ENCODE measurements at places on chromosomes 7 and 10.

DNA sequence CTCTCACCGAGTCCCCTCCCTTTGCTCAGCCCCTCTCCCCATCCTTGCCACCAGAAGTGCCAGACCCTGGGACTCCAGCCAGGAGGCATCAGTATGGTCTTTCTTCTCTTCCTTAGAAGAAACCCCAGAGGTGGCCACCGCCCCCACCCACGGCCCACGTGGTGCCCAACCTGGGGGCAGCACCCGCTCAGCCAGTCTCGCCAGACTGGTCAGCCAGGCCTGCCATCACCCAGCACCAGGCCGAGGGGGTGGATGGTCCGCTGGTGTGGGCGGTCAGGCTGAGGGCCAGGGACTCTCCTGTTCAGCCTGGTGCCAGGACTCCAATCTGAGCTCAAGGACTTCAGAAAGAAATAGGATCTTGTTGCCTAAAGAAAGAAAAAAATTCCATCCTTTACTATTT is 5.8 kb upstream of the CLDN4 start:
- no peak for DNase-seq

DNA sequence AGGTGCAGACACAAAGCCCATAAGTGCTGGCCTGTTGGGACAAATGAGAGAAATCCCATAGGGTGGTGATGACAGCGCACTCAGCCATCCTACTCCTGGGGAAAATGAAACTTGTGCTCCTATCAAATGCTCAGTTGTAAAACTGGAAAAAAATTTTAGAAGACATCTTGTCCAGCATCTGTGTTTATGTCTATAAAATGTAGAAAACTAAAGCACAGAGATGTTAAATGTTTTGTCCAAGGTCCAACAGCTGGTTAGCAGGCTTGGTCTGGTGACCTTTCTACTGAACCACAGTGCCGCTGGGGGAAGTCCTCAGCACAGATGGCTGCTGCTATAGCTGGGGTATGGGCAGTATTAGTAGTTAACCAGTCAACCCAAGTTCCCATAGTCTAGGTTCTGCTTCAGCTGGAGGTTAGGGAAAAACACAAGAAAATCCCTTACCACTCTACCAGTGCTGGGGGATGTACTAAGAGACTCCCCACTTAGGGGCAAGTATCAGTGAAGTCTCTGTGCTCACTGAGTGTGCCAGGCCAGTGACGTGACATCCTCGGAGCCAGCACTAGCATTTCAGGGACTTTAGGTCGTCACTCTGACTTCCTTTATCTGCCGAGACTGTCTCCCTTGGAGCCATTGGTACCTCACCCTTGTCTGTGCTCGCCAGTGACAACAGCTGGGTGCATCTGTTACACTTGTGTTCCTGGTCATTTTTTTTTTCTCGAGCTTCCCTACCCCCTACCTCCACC is 1.9 kb downstream of the TSPAN33 start:
- DNase-seq, result no peak

DNA sequence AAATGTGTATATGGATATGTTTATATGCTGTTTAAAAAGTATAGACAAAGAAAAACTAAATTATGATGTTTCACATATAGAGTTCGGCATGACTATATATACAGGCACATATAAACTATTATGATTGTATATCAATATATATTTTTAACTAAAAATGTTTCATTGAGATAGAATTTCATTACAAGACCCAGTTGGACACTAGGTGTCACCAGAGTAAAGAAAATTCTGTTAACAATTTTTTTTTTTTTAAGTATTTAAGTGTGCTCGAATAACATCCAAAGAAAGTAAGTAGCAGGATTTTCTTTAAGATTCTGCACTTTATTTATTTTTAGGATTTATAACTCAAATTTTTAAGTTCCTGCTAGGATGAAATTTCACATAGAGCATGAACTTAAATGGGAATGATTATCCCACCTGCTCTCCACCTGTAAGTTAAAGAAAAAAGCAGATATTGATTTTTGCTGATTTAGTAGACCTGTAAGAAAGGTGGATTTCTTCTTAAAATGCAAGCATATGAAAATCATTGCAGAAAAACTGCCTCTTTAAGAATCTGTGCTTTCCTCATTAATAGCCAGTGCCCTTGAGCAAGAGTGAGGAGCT is 961.5 kb downstream of the PCDH15 start:
- no peak for DNase-seq

DNA sequence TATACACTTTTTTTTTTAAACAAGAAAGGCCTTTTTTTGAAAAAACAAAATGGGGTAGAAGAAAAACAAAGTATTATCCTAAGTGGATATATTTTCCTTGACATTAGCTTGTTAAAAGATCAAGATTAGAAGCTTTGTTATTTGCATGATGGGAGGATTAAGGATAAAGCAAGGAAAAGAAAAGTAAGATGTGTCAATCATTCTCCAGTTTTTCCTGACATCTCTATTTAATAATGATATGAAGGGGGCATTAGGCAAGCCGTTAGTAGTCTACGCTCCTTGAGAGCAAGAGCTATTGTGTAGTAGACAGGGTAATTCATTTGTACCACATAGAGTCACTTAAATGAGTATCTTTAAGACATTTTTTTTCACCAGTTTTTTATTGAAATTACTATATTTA is 137.6 kb downstream of the RNF133 start:
- DNase-seq, result no peak

- DNase-seq, result no peak
These were observed 14.7 kb upstream of the CAMK2G start for GRCh38 chr10:73889014-73889413.

DNA sequence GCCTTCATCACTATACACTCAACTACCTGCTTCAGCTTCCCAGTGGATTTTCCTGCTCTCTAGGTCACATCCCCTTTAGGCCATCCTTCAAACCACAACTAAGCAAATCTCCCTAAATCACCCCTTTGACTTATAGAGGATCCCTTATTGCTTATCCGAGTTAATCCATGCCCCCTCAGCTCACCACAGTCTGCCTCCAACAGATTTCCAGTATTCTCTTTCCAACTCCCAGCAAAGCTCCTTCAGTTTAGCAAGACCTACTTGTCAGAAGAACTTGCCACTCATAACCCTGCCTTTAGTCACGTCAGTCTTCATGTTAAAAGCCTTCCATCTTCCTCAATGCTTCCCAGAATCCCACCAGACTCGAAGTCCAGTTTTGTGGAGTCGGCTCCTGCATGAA is 38.6 kb downstream of the RAPGEF5 start:
- DNase-seq, result no peak

GRCh38 chr7:137946011-137946410 is 55.9 kb downstream of the CREB3L2 start:
- DNase-seq, result no peak

GRCh38 chr10:132043861-132044695 is 21.7 kb upstream of the JAKMIP3 start:
- DNase-seq, result no peak

DNA sequence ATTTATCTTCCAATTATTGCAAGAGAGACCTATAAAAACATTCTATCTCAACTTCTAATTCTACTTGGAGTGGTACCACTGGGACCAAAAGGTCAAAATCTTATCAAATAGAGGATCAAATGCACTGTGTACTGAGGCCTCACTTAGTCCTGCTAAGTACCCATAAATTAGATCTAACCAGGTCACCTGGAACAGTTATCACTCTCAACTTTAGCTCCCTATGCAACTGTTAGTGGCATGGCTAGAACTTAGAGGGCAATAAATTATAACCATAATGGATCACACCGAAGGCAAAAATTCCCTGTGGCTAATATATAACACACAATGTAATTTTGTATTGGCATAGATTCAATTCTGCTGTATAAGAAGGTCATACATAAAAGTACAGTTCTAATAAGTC is 428.9 kb downstream of the PCDH15 start:
- DNase-seq, result no peak

DNA sequence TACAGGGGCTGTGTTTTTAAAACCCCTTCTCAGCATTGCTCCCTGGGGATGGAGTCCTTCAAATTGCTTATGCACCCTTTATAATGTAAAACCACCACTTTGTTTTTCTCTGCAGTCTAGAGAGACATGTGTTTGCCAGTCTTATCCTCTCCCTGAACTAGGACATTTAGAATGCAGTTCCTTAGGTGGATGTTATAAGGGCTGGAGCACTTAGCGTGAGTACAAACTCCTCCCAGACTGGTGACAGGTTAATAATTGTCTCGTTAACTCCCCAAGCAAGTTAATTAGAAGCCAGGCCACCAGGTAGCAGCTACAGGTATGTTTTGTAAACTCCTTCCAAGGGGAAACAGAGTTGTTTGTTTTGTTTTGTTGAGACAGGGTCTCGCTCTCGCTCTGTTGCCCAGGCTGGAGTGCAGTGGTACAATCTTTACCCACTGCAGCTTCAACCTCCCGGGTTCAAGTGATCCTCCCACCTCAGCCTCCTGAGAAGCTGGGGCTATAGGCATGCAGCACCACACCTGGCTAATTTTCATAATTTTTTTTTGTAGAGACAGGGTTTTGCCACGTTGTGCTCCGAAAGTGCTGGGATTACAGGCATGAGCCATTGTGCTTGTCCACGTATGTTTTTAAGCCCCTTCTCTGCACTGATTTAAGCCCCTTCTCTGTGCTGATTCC is 100.2 kb downstream of the FAM107B start:
- DNase-seq, result no peak

DNA sequence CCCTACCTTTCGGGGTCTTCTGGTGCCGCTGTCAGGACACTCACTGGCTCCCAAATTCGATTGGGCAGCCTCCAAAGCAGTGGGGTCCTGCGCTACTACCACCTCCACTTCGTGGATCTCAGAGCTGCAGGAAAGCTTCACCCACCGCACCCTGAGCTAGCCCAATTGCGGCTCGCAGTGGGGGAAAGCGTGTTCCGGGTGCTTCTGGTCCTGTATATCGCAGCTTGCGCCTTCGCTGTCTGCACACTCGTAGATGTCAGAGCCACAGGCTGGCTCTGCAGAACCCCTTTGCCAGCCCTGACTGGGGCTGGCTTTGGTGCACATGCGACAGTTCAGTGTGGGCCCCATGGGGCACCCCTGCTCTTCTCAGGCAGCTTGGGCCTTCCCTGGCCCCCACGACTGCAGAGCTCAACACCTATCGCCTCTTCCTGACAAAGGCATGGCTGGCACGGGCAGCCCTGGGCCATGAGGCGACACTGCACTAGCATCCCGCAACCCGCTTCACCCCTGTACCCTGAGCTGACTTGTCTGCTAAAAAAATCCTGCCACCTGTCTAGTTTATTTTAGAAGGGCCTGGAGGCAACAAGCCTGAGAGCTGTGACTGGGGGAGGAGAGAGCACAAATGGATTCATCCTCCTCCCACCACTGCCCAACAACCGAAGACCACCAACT is 78.7 kb upstream of the ABI1 start:
- DNase-seq, result no peak

GRCh38 chr7:43594020-43594419 is 11.1 kb downstream of the STK17A start:
- no peak for DNase-seq

DNA sequence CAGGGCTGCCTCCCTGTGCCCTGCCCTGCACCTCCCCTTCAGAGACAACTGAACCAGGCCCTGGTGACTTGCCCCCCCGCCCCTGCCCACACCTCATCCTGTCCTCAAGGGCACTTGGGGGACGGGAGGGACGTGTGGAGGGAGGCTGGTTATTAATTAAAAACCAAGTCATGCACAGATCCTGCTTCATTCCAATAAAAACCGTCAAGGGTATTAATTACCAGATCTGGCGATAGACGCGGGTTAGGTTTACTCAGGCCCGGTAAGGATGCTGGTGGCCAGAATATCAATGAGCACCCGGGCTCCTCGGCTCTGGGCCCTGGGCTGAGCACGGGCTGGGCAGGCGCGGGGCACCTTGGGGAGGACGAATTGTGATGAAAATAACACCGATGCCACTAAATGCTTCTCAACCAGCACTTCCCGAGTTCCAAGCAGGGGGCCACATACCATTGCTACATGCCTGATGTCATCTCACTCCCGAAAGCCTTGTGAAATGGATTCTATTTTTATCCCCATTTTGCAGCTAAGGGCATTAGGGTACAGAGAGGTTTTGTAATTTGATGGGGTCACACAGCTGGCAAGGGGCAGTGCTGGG is 24.5 kb upstream of the GTF2IRD1 start:
- no peak for DNase-seq

DNA sequence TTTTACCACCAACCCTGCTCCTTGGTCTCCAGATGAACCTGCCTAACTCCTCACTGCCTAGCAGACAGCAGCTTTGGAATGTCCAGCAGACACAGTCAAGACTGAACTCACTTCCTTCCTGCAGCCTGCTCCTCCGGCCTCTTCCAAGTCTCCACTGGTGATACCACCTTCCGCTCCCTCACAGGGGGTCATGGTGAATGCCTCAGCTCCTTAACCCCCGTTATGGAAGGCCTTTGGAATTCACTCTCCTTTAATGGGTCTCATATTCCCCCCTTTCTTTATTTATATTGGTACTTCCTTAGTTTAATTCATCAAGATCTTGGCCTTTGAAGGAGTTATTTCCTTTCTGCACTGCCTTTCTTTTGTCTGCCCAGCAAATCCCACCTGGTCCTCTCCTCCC is 44.9 kb upstream of the ZNF32 start:
- DNase-seq, result no peak

- no peak for DNase-seq
These were observed 52.8 kb upstream of the SEMA3E start for GRCh38 chr7:83701736-83702135.

DNA sequence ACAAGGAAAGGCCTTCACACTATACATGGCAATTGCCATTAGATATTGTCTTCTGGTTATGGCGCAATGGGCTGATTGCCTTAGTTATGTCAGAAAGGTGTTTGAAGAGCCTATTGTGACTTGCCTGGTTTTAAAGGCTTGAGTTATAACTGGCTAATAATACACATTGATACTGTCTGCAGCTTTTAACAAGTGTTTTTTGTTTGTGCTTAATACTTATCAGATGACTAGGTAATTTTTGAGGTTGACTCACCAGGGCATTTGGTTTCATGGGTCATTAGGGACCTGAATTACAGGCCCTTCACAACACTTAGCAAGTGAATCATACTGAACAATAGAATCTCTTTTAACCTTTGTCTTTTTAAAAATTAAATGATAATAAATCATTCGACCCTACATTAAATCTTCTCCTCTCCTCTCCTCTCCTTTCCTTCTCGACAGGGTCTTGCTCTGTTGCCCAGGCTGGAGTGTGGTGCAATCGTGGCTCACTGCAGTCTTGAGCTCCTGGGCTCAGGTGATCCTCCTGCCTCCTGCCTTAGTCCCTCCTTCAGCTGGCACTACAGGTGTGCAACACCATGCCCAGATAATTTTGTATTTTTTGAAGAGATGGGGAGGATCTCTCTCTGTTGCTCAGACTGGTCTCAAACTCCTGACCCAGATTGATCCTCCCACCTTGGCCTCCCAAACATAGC is 196.3 kb downstream of the JCAD start:
- no peak for DNase-seq

GRCh38 chr7:3683546-3684539 is 382.8 kb downstream of the SDK1 start:
- no peak for DNase-seq

DNA sequence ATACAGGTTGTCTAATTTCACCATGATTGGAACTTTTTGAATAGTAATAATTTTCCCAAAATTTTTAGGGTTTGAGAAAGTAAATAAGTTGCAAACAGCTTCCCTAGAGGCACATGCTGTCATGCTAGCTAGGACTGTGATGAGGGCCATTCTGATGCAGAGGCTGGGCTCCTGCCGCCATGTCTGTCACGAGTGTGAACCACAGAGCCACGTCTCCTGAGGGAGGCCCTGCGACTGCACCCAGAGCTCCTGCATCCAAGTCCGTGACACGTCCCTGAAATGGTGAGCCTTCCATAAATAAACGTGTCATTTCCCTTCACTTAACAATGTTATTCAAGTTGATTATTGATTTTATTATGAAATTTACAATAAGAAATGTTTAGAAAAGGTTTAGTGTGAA is 40.0 kb downstream of the C10orf120 start:
- DNase-seq, result no peak

GRCh38 chr10:121113385-121113696 is 262.2 kb downstream of the WDR11 start:
- DNase-seq, result no peak

GRCh38 chr10:75654171-75654771 is 222.8 kb downstream of the LRMDA start:
- DNase-seq, result no peak

Measured in stimulated activated CD8-positive, alpha-beta memory T cell treated with anti-CD3 and anti-CD28 coated beads, Interleukin-15, amount 100 ng/mL, for 1 hour (primary cell).